ENCODE measurements at places on chromosomes 6 and 20. TPM values are rescaled to one million over a fixed set of nuclear protein-coding genes. Genes with fewer than 3 reads are reported as not detected.

DNA sequence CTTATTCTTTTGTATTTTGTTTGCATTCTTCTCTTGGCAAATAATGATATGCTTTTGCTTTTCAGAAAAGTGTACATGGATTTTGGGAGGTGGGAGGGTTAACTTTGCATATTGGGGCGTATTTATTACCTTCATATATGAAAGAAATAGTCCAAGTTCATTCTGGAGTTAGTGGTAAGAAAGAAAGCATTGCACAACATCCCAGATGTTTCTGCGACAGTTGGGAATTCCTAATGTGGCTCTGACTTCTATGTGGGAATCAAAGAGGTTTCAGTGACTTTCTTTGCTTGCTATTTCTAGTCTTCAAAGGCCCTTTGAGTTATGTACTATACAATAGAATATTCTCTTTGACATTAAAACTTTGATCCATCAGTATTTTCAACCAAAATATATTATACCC lies 78.1 kb downstream of the MMUT start:
- DNase-seq, result no peak

- DNase-seq, result no peak
These were observed 172.4 kb downstream of the ADGB start for GRCh38 chr6:146770965-146771735.

GRCh38 chr6:142783499-142783898 lies 161.5 kb downstream of the HIVEP2 start:
- no peak for DNase-seq

DNA sequence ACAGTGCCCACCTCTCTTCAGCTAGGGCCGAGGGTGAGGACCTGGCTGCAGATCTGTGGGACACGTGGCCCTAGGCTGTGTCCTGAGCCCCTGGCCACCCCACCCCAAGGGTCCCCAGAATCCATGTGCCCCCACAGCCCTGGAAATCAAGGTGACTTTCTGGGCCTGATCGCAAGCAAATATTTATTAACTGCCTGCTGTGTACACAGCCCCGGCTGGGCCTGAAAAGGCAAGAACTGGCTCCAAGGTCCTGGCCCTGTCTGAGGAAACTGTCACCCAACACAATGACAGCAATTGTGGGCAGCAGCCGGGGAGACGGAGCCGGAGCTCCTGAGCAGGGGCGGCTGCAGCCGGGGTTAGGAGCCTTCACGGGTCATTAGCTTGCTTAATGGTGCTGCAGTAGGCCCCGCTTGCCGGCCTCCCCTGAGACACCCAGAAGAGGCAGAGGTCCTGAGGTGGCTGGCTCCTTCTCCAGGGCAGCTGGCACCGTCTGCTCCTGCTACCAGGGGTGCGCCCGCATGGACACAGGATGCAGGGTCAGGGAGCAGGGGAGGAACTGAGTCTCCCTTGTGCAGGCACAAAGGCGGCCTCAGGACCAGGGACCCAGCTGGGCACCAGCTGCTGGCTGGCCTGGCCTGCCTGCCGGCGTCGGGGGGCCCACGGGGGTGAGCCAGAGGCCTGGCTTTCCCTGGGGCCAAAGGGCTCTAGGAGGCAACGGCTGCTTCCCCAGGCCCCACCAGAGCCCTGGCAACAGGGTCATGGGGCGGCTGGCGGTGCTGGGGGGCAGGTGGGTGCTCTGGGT lies 24.1 kb downstream of the NPEPL1 start:
- no peak for DNase-seq

GRCh38 chr6:136506124-136506799 lies 44.0 kb downstream of the MAP7 start:
- no peak for DNase-seq

DNA sequence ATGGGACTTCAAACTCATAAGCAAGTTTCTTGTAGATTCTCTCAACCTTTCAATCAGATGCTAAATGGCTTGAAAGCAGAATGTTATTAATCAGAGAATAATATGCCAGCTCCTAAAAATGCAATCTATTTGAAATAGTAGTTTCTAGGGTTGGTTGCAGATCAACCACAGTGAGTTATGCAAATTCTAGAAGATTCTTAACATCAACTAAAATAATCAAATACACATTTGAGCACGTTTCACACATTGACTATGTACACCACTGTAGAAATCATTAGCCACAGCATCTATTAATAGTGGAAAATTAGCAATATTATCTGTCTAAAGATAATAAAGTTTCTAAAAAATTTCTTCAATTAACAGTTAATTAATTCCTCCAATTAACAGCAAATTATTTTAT lies 141.9 kb upstream of the GJE1 start:
- no peak for DNase-seq

- DNase-seq, result no peak
These were observed 115.6 kb downstream of the ZDHHC14 start for GRCh38 chr6:157496534-157497095.

DNA sequence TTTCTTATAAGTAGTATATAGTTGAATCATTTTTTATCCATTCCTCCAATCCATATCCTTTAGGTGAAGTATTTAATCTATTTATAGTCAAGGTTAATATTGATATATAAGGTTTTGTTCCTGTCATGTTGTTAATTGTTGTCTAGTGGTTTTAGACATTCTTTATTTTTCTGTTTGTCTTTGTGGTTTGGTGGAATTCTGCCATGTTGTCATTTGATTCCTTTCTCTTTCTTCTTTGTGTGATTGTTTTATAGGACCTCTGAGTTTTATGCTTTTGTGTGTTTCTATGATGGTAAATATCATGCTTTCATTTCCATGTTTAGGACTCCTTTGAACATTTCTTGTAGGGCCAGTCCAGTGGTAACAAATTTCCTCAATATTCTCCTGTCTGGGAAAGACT lies 450.3 kb upstream of the BTBD3 start:
- DNase-seq, result no peak

DNA sequence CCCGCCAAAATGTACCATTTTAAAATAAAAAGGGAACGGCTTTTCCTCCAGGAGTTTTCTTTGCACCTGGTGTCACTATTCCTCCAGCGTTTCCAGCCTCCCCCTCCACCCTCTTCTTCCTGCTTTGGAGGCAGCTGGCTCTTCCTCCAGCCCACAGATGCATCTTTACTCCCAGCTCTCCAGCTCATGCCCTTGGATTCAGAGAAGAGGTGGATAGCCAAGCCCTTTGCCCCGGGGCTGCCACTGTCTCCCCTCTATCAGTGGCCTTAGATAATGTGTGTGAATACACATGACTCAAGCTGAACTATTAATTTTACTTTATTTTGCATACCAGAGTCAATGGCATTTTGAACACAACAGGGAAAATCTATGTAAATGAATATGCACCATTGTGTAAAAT lies 15.3 kb upstream of the CDH4 start:
- DNase-seq, result no peak

DNA sequence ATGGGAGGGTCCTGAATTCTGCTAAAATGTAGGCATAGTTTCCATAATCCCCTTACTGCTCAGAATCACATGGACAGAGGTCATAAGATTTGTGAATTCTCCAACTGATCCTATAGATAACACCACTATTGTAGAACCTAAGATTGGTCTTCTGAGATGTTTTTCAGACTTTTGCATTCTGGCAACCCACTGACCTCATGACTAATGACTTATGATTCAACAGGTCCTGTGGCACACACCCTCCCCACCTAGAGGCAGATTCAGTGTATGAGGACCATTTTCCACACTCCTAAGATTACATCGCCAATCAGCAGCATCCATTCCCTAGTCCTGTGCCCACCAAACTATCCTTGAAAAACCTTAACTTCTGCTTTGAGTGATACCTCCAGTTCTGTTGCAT lies 207.2 kb downstream of the BTBD9 start:
- peak; percentile 16 for DNase-seq

GRCh38 chr20:25014816-25015215 lies 22.3 kb upstream of the APMAP start:
- no peak for DNase-seq

- DNase-seq, result no peak
These were observed 428.4 kb upstream of the MARCKS start for GRCh38 chr6:113428702-113429101.

- peak; percentile 98 for DNase-seq
These were observed 187.7 kb downstream of the NFATC2 start for GRCh38 chr20:51354769-51355319.

DNA sequence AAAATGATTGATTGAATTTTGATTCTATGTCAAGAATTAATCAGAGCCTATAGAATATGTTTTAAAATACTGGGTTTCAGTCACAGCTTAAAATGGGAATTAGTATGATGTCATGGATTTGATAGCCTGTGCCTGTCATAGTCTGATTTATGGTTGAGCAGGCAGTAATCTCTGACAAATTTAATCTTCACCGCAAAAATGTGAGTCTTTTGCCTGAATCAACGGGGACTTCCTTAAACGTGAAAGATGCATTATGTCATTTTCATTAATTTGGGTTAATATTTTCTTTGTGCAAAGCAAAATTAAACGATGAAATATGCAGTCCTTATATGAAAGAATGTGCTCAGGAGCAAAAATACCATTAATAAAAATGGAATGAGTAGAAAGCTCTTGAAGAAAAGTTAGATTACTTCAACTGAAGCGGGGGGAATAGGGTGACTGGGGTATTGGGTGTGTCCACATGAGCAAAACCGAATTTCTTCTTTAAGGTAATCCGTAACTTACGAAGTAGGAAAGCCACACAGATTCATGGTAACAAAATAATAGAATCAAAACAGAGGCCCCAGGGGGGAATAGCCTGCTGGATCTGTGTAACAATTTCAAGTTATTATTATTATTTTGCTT lies 339.6 kb upstream of the NOX3 start:
- peak; percentile 78 for DNase-seq

DNA sequence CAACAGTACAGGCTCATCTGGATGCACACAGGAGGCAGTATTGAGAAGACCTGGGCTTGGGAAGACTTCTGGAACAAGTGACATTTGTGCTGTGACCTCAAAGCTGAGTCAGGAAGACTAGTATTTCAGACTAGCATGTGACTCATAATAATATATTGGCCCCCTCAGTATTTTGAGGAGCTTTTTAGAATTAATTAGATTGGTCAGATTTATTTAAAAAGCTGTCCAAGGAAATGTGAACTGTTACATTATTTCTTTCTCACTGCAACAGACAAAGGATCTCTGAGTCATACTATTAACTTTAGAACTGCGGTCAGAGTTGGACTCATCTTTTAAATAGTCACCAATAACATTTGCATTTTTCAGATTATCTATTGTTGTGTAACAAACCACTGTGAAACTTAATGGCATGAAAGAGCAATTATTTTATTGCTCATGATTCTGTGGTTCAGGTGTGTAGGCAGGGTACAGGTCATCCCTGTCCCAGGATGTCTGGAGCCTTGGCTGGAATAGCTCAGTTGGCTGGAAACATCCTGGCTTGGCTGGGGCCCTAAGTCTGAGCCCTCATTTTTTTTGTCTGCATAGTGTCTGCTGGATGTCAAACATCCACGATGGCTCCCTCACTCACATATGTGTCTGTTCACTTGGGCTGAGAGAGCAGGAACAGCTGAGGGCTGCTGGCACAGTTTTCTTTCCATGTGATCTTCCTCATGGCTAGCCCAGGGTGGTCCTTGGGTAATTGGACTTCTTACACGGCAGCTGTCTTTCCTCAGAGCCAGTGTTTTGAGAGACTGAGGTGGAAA lies 46.9 kb downstream of the MAP3K4 start:
- DNase-seq, result peak; percentile 97

- DNase-seq, result no peak
These were observed 67.2 kb upstream of the LAMP5 start for GRCh38 chr20:9447182-9447581.

DNA sequence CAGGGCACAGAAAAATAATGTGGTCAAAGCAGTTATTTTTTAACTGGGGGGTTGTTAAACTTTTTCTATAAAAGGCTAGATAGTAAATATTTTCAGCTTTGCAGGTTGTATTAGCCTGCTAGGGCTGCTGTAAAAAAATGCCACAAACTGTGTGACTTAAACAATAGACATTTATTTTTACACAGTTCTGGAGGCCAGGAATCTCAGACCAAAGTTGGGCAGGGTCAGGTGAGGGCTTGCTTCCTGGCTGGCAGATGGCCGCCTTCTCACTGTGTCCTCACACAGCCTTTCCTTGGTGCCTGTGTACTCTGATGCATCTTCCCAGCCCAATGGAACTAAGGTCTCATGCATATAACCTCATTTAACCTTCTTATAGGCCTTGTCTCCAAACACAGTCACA lies 294.7 kb downstream of the PTPRT start:
- DNase-seq, result no peak

DNA sequence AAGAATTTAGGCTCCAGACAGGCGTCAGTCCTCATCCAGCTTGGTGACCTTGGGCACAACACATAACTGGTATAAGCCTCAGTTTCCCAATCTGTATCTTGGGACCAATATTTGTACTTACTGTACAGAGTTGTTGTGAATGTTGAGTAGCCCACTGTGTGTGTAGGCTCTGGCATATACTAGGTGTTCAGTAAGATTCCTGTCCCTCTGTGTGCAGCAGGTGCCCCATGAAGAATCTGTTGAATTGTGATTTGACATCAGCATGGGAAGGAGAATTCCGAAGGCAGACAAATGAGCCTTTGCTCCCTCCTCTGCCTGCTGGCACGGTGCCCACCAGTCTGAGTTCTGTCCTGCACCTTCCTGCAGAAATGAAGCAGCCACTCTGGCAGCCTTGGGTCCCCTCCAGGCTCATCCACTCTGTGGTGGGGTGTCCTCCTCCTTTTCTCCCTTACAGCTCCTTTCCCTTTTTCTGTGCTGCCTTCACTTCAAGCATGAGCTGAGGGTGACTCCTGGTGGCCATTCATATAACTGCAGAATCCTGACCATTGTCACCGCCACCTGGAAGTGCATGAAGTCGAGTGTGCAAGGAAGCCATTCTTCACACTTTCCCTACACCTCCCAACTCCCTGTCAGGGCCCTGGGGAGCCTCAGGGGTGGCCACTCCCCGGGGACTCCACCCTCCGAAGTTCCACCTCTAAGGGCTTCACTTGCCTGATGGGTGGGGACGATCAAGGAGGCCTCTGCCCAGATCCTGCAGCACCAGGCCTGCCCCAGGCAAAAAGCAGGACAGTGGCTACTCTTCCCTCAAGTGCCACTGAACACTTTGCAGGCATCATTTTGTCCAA lies 48.2 kb downstream of the MRPL14 start:
- peak; percentile 71 for DNase-seq

- no peak for DNase-seq
These were observed 80.6 kb downstream of the ATG5 start for GRCh38 chr6:106244931-106245330.

GRCh38 chr6:104460738-104461483 lies 398.8 kb downstream of the HACE1 start:
- no peak for DNase-seq

DNA sequence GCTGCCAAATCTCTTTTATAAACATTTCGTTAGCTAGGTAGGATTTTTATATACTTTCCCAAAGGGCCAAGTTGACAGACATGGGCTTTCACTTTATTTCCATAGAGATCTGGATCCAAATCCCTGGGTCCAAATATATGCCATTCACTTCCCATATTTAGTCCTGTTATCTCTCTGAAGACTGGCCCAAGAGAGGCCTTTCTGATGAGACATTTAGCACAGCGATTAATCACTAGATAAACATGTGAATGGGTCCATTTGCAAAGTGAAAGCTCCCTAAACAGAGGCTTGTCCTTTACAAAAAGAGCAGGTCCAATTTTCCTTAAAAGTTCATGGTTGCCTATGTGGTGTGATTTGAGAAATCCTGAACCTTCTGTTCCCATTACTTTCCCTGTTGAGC lies 132.6 kb downstream of the TRMT11 start:
- DNase-seq, result peak; percentile 10

The PET117 gene
- total RNA-seq, result 43.5 TPM

The EFCAB8 gene
- total RNA-seq, result not detected

The MYB gene
- total RNA-seq, result 4.1 TPM

The SLC17A3 gene
- total RNA-seq, result not detected

The E2F1 gene
- total RNA-seq, result 68.1 TPM

The ARMH2 gene
- not detected for total RNA-seq

The CDYL gene
- total RNA-seq, result 32.0 TPM

The FAXC gene
- total RNA-seq, result 10.9 TPM

The MDN1 gene
- 15.3 TPM for total RNA-seq

The IFT52 gene
- 43.6 TPM for total RNA-seq

The BAK1 gene
- 23.1 TPM for total RNA-seq

The AKAP12 gene
- total RNA-seq, result 173 TPM

The PPP1R16B gene
- 0.14 TPM for total RNA-seq
